HepG2 (cell line): ENCODE measurements at places on chromosomes 1 and 21.

DNA sequence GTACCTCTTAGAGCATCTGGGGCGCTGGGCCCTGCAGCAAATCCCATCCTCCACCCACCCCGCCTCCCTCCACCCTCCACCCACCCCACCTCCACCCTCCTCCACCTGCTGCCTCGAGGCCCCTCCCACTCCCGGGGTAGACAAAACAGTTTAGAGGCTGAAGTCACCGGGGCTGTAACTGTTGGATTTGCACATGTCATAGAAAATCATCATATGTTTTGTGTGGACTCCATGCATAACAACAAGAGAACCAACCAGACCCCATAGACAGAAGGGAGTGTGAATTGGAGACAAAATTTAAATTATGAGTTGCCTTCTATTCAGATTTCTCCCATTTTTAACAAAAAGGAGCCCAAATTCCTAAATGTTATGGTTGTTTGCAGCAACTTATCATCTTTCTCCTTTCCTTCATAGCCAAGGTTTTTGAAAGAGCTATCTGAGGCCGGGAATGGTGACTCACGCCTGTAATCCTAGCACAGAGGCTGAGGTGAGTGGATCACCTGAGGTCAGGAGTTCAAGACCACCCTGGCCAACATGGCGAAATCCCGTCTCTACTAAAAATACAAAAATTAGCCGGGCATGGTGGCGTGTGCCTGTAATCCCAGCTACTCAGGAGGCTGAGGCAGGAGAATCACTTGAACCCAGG is 28.2 kb upstream of the LGALS8 start:
- DNase-seq = peak; percentile 53

DNA sequence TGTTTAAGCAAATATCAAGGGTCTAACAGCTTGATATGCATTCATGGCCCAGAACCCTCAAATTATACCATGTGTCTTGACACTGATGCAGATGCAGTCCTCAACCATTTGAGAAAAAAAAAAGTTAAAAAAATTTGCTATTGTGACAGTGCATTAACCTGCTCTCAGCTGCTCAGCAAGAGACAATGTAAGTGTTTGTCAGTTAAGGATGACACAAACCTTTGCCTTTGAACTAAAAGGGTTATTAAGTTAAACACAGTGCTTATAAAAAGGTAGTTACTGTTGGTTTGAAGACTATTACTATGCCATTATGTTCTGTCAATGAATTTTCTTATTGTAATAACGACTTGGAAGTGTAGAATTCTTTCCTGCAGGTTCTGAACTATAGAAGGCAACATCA is 655.6 kb upstream of the NEGR1 start:
- no peak for DNase-seq

DNA sequence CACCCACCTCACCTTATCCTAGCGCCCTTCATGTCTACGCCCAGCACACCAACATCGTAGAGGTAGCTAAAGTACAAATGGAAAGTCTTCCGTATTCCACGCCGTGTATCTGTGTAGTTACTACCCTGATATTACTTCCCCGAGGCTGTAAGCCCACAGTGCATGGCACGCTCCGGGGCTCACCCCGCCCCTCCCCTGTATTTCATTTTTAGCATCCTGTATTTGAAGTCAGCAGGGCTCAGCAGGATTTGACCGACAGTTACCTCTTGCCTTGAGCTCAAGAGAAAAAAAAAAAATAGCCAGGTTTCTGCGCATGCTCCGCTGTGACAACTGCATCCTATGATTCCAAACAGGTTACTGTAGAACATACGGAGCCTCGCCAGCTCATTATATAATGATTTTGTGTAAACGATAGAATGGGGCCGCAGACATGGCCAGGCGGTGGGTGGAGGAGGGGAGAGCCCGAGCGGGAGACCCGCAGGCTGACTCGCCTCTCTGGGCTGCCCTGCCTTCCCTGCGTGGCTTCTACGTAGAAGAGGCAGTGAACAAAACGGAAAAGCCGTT is 1.3 kb downstream of the ABCG1 start:
- peak; percentile 39 for DNase-seq

DNA sequence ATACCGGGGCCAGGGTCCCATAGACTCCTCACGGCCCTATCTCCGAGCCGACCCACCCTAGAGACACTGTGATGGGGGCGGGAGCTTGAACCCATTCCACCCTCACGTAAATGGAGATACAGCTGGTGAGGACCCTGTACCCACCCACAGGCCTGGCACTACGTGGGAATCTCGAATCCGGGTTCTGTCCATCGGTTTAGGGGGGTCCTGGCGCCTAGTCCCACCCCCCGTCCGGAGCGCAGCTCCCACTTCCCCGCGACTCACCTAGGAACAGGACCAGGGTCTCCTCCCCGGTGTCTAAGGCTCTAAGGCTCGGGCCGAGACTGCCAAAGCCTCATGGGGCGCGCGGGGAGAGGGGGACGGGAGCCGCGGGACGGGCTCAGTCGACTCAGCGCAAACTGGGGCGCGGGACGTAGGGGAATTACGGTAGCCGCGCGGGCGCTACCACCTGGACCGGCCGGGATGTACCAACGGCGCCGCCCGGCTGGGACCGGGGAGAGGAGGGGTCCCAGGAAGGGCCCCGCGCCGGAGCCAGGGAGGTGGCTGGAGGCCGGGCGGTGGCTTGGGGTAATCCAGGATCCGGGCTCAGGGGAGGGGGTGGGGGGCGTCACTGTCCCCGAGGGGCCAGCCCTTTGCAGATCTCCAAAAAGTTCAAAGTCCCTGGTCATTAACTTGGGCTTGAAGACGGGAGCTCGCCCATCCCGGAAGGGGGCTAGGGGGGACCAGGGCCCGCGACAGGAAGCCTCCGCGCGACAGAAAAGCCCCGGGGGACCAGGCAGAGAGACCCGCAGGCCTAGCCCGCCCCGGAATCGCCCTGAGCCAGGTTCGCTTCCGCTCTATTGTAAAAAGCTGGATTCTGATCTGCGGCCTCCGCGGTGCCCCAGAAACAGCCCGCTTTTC is 1.0 kb downstream of the PLEKHG5 start:
- peak; percentile 54 for DNase-seq
